Brain (organoid and tissue), 16 donors: ENCODE measurements at places on chromosomes 2 and 18.

DNA sequence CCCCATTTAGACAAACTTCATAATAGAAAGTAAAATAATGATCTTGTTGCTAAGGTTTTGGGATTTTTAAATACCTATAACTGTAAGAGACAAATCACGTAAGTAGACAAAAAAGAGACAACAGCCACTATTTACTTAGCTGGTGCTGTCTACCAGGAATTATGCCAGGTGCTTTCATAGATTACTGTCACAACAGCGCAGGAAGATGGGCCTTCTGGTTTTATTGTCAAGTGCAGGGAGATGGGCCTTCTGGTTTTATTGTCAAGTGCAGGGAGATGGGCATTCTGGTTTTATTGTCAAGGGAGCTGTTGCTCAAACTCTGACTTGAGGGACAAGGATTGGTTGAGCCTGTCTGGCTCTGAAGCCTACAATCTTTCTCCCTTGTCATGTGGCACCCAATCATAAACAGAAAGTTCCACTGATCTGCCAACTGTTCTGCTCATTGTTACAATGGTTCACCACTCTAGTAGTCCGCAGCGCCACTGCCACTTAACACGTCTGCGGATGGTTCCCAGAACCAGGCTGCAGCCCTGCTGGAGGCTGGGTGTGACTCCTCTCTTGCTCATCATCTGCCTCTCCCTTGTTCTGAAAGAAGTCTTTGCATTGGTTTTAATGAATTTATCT lies 95.0 kb downstream of the RNF144A start:
- DNase-seq, result no peak

DNA sequence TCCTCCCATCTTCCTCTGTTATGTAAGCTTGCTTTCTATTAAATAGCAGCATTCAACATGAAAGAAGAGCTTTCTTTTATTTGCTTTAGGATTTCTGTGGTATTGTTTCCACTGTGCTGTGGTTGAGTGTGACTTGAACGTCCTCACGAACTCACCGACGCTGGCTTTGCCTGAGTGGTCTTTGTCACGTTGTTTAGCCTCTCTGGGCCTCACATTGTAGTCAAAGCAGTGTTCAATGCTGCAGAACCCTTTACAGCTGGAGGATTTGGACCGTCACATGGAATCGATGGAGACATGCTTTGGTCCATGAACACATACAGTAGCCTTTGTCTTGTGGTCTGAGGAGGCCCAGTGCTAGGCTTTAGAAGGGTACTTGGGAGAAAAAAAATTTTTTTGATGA lies 66.3 kb downstream of the TANC1 start:
- no peak for DNase-seq

DNA sequence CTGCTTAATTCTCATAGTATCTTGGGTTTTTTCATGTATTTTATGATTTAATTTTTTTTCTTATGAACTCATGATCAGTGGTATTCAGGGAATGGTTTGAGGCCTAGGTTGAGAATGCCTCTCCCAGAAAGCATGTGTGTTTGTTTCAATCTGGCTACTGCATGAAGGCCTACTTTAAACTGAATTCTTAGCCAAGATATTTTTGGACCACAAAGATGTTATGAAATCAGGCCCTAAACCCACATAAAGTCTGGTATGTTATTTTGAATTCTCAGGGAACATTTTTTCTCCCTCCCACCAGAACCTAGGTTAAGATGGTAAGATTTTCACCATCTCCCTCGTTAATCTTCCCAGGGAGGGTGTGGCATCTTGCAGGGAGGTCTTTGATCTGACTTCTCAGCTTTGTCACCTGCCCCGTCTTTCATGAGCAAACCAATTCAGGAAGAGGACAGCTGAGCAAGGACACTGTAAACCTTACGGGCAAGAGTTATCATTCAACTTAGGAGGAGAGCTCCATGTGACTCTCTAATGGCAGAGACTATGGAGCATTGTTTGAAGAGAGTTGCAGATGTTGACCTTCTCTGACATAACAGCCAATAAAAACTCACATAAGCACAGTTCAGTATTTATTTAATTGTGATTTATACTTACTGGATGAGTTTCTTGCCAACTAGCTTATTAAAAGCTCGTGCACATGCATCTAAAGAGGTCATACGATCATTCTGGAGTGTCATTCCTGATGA lies 21.3 kb upstream of the ACKR3 start:
- no peak for DNase-seq

DNA sequence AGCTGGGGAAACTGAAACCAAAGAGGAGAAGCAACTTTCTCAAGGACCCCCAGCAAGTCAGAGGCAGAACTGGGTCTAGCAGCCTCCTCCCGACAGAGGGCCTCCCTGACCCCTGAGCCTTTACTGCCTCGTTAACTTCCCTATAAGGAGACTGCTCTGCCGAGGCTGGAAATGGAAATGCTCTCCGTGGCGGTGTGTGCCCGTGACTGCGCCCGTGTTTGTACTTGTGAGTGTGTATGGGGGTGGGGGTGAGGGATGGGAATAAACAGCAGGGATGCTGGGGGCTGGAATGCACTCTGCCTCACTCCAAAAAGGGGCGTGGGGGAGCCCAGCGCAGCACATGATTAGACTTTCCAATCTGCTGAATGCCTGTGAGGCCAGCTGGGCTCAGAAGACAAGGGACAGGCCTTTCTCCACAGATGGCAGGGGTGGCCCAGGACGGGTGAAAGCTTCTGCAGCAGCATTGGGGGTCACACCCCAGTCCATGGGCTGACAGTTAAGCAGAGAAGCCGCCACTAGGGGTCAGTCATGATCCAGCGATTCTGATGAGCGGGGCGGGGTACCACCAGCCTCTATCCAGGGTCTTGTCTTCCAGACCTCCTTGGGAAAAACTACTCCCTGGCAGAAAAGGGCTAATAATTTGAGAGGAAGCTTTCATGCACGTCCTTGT lies 26.8 kb downstream of the MPHOSPH10 start:
- peak; percentile 68 for DNase-seq

DNA sequence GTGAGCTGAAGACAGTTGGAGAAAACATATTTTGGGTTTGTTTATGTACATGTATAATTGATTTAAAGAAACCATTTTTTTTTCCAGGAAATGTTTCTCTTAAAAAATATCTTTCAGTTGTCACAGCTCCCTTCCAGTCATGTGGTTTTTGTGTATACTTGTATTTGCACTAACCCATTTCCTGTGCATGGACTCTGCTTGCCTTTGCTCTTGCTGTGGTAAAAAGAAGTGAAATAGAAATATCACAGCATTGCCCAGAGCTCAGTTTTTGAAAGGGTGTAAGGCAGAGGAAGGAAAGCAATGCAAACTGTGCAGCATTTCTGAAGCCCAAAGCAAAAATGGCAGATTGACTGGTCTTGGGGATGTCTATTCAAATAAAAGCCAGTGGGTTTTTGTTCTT lies 10.4 kb upstream of the DOCK10 start:
- no peak for DNase-seq

- DNase-seq, result no peak
Observed at GRCh38 chr2:134570676-134571075, 148.1 kb downstream of the TMEM163 start.

DNA sequence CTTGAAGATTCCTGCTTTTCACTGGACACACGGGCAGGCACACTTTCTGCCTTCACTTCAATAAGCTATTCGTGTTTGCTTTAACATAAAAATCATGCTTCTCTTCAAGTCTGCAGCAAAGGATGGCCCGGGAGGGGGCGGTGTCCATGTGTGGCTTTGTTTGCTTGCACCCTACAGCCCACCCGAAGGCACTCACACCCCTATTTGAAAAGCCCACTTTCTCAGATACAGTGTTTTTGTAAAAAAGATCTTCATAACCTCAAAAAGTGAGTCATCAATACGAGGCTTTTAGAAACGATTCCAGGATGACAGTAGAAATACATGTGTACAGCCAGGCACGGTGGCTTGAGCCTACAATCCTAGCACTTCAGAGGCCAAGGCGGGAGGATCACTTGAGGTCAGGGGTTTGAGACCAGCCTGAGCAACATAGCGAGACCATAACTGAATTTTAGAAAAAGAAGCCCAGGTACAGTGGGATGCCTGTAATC lies 36.5 kb upstream of the HPCAL1 start:
- DNase-seq, result no peak

DNA sequence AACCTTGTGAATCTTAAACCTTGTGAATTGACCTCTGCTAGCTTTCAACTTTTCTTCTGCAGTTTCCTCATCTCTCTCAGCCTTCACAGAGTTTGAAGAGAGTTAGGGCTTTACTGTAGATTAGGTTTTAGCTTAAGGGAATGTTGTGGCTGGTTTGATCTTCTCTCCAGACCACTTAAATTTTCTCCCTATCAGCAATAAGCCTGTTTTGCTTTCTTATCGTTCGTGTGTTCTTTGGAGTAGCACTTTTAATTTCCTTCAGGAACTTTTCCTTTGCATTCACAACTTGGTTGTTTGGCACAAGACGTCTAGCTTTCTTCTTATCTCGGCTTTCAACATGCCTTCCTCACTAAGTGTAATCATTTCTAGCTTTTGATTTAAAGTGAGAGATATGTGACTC lies 2.8 kb upstream of the CDCA7 start:
- no peak for DNase-seq

- no peak for DNase-seq
Observed at GRCh38 chr18:54551590-54551989, 39.5 kb upstream of the DYNAP start.

- no peak for DNase-seq
Observed at GRCh38 chr2:63058921-63059792, 8.5 kb downstream of the OTX1 start.

GRCh38 chr2:50613161-50613560 lies 418.8 kb downstream of the NRXN1 start:
- DNase-seq, result no peak

GRCh38 chr2:223442847-223443246 lies 159.3 kb downstream of the SCG2 start:
- no peak for DNase-seq

DNA sequence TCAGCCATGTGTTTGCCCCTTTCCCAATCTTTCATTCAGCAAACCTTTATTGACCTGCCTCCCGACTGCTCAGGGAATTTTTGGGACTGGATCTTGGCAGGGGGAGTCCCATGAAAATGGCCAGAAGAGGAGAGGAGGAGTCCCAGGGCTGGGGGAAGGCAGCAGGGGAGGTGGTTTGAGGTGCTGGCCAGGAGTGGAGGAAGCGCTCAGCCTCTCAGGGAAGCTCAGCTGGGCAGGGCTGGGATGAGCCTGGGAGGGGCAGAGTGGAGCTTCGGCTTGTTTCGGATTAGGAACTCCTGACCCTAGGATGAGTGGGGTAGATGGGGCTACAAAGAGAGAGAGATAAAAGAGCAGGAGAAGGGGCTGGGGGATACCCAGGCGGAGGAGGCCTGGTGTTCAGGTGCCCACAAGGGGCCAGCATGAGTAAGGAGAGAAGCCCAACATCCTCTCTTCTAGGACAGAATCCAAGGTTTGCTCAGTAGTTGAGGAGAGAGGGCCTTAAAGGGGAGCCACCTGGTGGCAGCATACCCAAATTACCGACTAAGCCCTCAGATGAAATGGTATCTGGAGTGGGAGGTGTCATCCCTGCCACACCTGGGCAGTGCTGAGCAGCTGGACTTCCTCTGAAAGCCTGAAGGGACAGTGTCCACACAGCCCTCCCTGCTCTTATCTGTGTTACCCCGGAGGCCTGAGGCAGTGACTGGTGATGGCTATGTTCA lies 91.1 kb downstream of the INHBB start:
- DNase-seq, result no peak

DNA sequence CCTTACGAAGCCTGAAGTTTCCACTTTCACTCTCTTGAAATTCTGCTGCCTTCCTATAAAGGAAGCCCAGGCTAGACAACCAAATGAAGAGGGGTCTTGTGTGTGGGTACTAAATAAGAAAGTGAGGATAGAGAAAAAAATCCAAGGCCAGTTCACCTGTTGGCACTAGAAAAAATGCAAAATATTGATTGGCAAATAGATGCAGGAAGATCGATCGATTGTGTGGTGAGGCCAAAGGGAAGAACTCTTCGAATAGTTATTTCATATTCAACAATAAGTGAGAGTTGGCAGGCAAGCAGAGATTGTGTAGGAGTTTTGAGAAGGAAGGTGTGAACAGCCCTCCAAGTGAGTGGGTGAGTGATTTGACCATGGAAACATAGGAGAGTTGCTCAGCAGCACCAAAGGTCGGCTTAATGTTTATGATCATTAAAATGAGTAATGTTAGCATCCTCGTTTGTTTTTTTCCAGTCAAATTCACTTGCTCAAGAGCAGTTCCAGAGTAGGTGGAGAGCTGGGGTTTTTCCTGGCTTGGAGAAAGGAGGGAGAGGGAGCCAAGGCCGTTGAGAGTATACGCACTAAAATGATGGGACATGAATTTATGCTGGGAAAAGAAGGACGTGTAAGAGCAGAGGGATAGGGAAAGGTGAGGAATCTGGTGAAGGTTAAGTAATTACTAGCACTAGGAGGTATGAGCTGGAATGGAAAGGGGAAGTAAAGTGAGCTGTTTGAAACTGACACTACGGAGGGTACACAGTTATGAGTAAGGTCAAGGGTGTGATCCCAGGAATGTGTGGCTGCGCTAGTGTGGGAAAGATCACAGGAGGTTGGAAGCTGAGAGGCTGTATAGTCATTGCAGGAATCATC lies 1.1 kb upstream of the NAPG start:
- no peak for DNase-seq

DNA sequence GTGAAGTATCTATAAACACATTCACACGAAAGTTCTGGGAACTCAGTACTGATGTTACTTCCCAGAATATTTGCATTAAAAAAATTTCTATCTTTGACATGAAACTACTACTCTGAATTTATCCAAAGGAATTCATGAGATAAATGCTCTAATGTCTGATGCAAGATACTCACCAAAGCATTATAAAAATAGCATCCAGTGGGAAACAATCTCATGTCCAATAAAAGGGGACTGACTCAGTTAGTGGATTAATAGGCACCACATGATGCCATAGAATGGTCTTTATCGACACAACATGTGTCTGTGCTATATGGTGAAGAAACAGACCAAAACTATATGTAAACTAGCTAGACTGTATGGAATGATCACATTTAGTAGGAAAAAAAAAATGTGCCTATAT lies 33.9 kb downstream of the LAMA3 start:
- DNase-seq, result no peak

- no peak for DNase-seq
Observed at GRCh38 chr2:240520974-240521350, 36.8 kb downstream of the ANKMY1 start.

- DNase-seq, result no peak
Observed at GRCh38 chr2:40395169-40396073, 56.5 kb downstream of the SLC8A1 start.

DNA sequence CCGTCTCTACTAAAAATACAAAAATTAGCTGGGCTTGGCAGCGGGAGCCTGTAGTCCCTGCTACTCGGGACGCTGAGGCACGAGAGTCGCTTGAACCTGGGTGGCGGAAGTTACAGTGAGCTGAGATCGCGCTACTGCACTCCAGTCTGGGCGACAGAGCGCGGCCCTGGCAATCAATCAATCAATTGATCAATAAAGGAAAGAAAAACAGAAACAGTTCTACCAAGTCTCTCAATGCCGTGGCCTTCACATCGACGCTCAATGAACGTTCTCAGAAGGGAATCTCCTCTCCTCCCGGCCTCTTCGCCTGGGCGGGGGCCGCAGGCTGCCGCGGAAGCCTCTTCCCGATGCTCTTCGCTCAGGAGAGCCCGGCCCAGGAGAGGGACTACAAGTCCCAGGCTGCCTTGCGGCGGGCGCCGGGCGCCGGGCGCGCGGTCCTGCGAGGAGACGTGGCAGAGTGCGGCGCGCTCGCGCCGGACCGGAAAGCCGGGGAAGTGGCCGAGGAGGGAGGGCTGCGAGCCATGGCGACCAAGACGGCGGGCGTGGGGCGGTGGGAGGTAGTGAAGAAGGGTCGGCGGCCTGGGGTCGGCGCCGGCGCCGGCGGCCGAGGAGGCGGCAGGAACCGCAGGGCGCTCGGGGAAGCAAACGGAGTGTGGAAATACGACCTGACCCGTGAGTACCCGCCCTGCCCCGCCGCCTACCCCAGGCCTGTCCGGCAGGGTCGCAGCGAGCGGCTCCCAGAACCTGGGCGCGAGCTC lies at the start of gene TMEM214:
Gene TMEM214, plus strand, starts transcription at position 471 of the 758 bp plus-strand sequence. Its CDS starts 51 bp downstream, at position 522.
- DNase-seq, result peak; percentile 93

- no peak for DNase-seq
Observed at GRCh38 chr18:12394428-12394827, 13.3 kb upstream of the PRELID3A start.
